ENCODE measurements at places on chromosomes 5 and 9. TPM values are rescaled to one million over a fixed set of nuclear protein-coding genes. Genes with fewer than 3 reads are reported as not detected.

BARHL1 gene
- not detected for total RNA-seq

- DNase-seq: no peak
Observed at GRCh38 chr9:37953775-37954437, 50.0 kb upstream of the SLC25A51 start.

GRCh38 chr9:123336449-123336848 lies 19.5 kb upstream of the CRB2 start:
- no peak for DNase-seq

- DNase-seq: no peak
Observed at GRCh38 chr9:1207686-1208085, 157.5 kb downstream of the DMRT2 start.

Data from vagina (tissue), 2 donors.